DMS153 (cell line): ENCODE measurements at places on chromosomes 6 and 20.
A peak's percentile ranks its signal among the peaks of the same experiment; 100 is the strongest.

DNA sequence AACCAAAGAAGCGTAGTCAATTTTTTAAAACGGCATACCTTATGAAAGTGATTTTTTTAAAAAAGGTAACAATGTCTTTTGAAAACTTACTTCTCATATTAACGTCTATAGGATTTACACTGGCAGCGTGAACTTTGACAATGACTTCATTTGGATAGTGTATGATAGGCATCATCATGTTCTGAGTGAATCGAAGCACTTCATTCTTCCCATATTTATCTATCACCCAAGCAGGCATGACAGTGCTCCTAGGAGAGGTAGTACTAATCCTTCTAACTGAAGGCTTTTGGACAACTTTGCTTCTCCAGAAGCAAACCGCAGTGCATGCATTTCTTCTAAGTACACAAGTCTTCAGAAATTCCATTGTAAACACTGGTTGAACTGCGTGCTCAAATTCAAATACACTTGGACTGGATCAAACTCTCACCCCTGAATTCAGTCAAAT lies 618 bp downstream of the RTN4IP1 start:
- DNase-seq = no peak

DNA sequence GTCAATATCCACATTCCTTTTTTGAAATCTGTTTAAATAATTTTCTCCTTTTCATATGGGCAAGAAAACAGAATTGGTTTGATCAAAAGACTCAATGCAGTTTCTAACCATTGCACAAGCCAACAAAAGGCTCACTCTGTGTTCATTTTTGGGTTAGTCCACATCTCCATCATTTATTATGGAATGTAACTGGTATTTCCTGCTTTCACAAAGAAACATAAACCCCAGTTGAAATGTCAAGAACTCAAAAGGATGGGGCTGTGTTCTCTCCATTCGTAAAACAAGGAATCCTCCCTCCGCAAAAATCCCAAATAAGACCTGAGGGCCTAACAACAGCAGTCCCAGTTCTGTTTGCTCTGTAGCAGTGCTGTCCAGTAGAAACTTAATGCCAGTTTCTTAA lies 420.9 kb downstream of the GJA1 start:
- DNase-seq = no peak

- no peak for DNase-seq
Observed at GRCh38 chr6:51842061-51842803, 245.2 kb downstream of the PKHD1 start.

DNA sequence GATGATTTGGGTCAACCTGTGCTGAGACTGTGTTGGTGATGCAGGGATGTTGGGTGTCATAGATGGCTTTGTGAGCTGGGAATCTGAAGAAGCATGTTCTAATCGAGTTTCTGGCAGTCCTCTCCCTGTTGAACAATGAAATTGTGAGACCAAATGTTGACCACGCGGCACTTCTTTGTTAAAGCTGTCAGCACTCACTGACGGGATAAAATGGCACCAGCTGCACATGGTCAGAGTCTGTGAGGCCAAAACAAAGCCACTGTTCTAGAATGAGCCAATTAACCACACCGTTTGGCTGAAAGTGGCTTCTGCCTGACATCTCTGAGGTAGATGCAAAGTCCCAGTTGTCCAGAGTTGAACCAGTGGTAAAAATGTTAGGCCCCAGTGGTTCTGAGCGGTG lies 562.2 kb downstream of the KIF16B start:
- DNase-seq = no peak

GRCh38 chr6:112253498-112253840 lies 898 bp downstream of the LAMA4 start:
- DNase-seq = no peak

- no peak for DNase-seq
Observed at GRCh38 chr6:2502998-2503674, 247.6 kb downstream of the MYLK4 start.

- no peak for DNase-seq
Observed at GRCh38 chr20:15703171-15703911, 869.9 kb downstream of the KIF16B start.

GRCh38 chr20:21074605-21075336 lies 31.4 kb downstream of the LINC00237 start:
- DNase-seq = peak; percentile 71

DNA sequence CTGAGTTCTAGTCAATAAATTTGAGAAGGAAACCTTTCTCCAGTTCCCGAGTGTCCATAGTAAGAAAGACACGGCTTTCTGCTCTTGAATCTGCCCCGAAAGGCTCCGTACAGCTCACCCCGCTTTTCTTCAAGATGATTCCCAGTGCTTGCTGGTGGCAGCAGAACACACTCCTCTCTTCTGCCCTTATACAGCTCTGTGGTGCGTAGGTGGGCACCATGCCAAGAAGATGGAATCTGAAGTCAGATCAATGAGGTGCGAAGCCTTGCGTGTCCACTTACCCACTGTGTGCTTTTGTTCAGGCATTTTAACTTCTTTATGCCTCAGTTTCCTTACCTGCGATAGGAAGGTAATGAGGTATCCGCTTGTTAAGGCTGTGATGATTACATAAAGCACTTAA lies 142.2 kb downstream of the WDR27 start:
- DNase-seq = no peak
